Caki2 (cell line): ENCODE measurements at places on chromosomes 1 and 21. TPM values are rescaled to one million over a fixed set of nuclear protein-coding genes. Genes with fewer than 3 reads are reported as not detected.

Gene PALMD
- 2.3 and 6.5 TPM in 2 replicates for total RNA-seq

Gene TDRD10
- total RNA-seq: not detected in 2 replicates

Gene AKT3
- 22.9 and 31.3 TPM in 2 replicates for total RNA-seq

Gene LCE1C
- not detected in 2 replicates for total RNA-seq

Gene C1orf94
- total RNA-seq: not detected in 2 replicates

Gene F13B
- total RNA-seq: not detected in 2 replicates

Gene USH2A
- not detected in 2 replicates for total RNA-seq

Gene TCHHL1
- not detected in 2 replicates for total RNA-seq

DNA sequence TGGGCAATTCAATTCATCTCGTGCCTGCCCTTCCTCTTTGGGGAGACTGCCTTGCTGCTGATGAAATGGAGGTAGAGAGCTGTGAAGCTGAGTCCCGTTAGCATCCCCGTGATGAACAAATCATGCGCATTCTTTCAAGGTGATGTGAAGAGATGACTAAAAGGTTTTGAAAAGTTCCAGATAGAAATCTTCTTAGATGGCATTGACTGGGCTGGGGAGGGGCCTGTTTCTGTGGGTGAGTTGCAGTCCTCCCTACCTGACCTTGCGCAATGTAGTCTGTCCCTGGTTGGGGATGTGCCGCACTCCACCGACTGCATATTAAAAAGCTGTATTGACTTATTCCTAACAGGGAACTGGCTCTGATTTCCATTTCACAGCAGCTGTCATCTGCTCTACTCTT, 49.6 kb downstream of the ST6GALNAC3 start:
- DNase-seq: peak; percentile 18

DNA sequence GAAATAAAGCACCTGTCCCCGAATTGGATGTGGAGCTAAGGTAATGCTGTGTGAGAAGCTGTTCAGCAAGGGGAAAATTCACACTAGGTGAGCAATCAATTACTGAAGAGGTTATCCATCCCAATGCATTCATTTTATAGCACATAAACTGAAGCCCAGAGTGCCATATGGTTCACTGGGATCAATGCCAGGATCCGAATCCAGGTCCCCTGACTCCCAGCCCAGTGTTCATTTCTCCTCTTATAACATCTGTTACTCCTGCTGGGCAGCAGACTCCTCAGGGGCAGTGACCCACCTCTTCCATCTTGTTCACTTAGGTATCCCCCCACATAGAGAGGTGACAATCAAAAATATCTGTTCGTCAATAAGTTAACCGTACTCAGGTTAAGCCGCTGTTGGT, 13.2 kb upstream of the SEC16B start:
- no peak for DNase-seq

- DNase-seq: no peak
These were observed 1.5 kb downstream of the ENTREP3 start for GRCh38 chr1:155253797-155254196.

DNA sequence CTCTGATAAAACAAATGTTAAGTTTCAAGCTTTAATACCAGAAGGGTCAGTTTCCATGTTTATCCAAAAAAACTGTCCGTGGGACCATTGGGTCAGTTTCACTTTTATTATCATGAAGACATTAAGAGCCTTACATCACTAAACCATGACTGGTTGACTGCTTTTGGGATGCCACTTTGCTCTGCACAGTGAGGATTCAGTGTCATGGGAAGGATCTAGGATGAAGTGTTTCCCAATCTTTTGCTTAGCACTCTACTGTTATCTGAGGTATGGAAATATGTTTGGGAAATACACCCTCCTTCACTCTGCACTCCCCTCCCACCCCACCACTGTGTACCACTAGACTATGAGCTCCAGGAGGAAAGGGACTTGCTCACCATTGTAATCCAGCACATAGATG, 16.3 kb downstream of the RPS6KC1 start:
- DNase-seq: no peak

DNA sequence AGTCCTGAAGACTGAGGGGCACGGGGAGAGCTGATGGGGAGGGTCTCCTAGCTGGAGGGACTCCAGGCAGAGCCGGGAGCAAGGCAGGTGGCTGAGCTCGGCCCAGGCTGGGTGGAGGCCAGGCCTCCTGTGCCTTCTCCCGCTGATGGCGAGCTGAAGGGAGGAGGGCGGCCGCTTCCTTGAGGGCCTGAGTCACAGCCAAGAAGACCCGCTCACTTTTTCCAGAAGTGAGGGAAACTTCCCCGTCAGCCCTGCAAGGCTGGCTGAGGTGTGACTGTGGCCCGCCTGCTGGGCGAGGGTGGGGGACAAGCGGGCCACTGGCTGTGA, 1.7 kb upstream of the VWA1 start:
- no peak for DNase-seq

- no peak for DNase-seq
These were observed 722.2 kb upstream of the CHRM3 start for GRCh38 chr1:238664139-238664538.

- DNase-seq: no peak
These were observed 788 bp upstream of the TXNIP start for GRCh38 chr1:145997016-145997717.

DNA sequence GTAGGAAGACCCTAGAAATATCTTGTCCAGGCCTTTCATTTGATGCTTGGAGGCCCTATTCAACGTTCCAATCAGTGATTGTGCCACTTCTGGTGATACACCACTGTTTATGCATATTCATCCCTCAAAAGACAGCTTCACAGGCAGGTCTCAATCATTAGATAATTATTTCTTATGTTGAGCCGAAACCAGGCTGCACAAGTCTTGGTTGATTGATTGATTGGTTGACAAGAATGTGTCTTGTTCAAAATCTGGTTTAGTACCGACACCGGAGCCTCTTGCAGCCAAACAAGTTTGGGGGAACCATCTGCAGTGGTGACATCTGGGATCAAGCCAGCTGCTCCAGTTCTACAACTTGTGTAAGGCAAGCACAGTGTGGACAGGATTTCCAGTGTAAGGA, 20.1 kb downstream of the C8A start:
- no peak for DNase-seq

- DNase-seq: no peak
These were observed 23.2 kb downstream of the ADORA1 start for GRCh38 chr1:203150511-203151297.

DNA sequence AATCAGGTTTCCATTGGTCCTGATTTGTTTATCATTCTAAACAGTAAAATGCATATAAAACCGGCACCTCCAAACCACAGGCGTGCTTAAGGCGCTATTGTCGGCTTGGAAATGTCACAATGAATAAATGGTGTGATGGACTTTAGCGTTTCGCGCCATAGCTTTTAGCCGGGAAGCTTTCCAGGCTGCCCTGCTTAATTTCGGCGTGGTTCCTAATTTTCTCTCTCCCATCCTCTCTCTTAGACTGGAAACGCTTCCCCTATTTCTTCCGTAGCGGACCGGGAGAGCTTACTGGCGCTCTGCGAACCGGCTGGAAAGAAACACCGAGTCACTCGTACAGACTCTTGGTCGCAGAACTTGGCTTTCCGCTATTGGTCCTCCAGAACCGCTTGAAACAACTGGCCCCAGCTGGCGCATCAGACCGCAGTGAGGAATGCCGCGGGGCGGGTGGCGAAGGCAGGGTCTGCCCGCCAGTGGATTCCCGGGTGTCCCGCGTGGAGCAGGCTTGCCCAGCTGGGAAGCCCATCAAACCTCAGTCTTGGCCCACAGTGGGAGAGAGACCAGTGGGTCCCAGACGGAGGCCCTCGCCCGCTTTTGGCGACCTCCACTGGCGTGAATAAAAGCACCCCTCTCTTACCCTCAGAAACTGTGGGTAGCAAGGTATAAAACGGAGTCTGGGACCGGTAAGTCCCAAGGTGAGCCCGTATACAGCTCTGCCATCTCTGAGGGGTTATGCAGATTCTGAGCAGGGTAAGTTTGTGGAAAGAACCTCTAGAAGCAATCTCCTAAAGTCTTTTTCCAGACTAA, 4.0 kb upstream of the LHX8 start:
- DNase-seq: no peak

DNA sequence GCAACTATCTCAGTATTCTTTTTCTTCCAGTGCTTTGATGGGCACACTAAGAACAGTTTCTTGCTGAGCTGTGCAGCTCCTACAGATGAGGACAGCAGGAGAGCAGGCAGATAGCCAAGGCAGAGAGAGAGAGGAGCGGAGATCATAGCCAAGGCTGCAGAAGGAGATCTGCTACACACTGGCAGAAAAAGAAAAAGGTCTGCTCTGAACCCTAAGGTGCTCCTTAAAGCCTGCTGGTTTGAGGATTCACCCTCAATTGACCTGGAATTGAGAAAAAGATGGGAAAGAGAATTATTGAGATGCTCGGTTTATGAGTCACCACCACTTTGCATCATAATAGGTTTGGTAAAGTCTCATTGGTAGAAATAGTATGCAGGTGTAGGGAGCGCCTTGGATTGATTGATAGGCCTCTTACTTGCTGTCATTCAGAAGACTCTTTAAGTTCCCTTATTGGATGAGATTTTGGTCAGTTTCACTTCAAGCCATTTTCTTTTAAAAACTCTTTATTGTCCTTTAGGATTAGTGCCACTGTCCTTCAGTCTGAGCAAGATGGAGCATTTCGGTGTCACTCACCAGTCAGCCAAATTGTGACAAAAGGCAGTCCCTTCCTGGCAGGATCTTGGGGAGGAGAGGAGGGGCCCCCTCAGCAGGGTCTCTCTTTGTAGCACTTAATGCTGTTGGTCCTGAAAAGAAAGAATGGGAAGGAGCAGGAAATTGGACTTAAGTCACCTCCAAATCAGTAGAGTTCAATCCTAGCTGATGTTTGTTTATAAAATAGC, 685.0 kb downstream of the ADGRL2 start:
- DNase-seq: peak; percentile 66

DNA sequence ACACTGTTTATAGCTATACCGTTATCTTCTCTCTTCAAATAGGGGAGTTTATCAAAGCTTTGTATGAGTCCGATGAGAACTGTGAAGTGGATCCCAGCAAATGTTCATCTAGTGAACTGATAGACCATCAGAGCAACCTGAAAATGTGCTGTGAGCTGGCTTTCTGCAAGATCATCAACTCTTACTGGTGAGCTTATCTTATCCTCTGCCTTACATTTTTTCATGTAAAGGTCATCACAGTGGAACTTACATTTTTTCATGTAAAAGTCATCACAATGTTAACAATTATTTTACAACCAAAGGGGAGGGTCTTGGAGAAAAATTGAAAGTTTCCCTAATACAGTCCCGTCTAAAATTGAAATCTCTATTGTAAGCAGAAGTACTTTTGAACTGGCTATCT, 45.2 kb downstream of the CLEC20A start:
- no peak for DNase-seq

- no peak for DNase-seq
These were observed 88.6 kb upstream of the LMO4 start for GRCh38 chr1:87239997-87240605.

- DNase-seq: no peak
These were observed 994 bp upstream of the ACBD6 start for GRCh38 chr1:180503280-180503862.

GRCh38 chr1:151197863-151198253, 494 bp upstream of the PIP5K1A start:
- DNase-seq: no peak

- no peak for DNase-seq
These were observed 107.4 kb downstream of the MATN1 start for GRCh38 chr1:30615816-30616590.
